ENCODE measurements at places on chromosomes 3 and 15.

GRCh38 chr3:17632401-17633100, 109.9 kb downstream of the TBC1D5 start:
- H3K4me3 ChIP-seq = no peak overlapping the region
- H3K27me3 ChIP-seq = no peaks in the 10 kb centered on the region
- no peak overlapping the region for H3K27ac ChIP-seq

GRCh38 chr15:40388941-40389823, 6.7 kb downstream of the KNSTRN start:
- no peak overlapping the region for H3K4me3 ChIP-seq
- H3K27ac ChIP-seq = no peak overlapping the region
- no peak for DNase-seq
- peaks cover 39% of the 10 kb centered on the region for H3K36me3 ChIP-seq
- H3K4me1 ChIP-seq = peaks cover 9% of the 10 kb centered on the region

GRCh38 chr3:184308744-184309143, 5.7 kb upstream of the EIF4G1 start:
- peaks cover 36% of the 10 kb centered on the region for H3K36me3 ChIP-seq
- no peak for DNase-seq
- H3K4me3 ChIP-seq = no peak overlapping the region
- H3K27ac ChIP-seq = no peak overlapping the region
- H3K27me3 ChIP-seq = no peaks in the 10 kb centered on the region

GRCh38 chr3:93992207-93992606, 12.3 kb downstream of the ARL13B start:
- H3K27me3 ChIP-seq = no peaks in the 10 kb centered on the region
- no peak for DNase-seq
- H3K27ac ChIP-seq = no peak overlapping the region

All from progenitor cell of endocrine pancreas (in vitro differentiated cells).